ENCODE measurements at places on chromosomes 1 and 21.

DNA sequence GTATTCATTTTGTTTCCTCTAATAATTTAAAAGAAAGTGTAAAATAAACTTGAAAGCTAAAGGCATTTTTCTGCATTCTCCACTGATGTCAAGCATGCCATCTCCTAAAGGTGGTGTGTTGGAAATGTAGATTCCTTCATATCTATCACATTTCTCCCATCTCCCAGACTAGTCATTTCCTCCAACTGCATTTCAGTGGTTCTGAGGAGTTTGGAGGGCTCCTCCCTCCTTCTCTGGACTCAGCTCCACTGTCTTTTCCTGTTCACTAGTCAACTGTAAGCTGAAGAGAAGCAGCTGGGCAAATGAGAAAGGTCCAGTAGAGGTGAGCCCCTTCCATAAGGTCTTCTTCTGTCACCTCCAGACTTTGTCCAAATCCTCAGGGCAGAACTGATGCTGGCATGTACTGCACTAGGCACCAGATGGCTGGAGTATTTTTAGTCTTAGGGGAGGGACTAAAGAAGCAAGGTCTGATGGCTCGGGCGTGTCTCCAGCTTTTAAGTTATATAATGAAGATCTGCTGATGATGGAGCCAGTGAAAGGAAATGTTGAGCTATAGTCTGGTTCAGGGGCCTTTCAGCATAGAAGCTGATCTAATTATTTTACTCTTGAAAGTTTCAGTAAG is 186.1 kb downstream of the NTNG1 start:
- DNase-seq, result no peak

- no peak for DNase-seq
These were observed 4.1 kb downstream of the ILDR2 start for GRCh38 chr1:166971252-166971651.

GRCh38 chr1:232979558-232979957 is 29.1 kb downstream of the NTPCR start:
- no peak for DNase-seq

GRCh38 chr1:226642421-226642820 is 93.9 kb downstream of the STUM start:
- no peak for DNase-seq

DNA sequence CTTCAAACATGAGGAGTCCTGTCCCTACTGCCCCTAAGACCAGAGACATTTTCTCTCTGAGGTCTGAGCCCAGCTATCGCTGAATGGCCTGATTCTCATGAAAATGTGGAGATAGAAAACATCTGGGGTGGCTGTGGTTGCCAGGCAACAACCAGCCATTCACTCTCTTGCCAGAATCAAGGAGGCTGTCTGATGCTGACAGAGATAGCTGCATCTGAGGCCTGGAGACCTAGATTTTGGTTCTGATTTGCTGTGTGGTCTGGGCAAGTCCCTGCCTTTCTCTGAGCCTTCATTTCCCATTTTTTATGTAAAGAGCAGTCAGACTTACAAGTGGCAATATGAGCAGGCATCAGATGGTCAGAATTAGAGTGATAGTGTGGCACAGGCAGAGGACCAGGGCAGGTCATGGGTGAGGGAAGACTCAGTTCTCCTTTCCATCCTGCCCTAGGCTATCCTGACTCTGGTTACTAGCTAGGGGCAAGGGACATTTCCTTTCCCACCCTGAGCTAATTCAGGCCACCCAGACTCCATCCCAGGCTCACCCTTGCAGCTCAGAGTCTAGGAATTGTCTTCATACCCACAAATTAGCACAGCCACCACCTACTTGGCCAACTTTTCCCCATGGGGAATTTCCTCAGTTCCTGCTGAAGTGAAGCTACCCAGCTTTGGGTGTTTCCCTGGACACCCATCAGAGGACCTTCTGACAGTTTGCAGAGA is 20.0 kb upstream of the RNF19B start:
- no peak for DNase-seq

DNA sequence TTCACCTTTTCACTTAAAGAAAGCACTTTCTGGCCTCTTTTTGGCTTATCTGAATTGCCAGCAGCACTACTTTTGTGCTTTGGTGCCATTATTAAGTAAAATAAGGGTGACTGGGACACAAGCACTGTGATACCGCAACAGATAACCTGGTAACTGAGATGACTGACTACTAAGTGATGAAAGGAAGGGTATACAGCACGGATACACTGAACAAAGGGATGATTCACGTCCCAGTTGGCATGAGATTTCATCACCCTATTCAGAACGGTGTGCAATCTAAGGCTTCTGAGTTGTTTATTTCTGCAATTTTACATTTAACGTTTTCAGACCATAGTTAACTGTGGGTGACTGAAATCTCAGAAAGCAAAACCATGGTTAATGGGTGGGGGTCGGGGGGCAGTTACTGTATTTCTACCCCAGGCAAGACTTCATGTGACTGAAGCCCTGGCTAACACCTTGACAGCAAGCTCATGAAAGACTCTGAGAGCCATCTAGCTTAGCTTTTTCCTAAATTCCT is 102.8 kb downstream of the CLIC6 start:
- no peak for DNase-seq

- DNase-seq, result no peak
These were observed 559.0 kb upstream of the PLXNA2 start for GRCh38 chr1:208803011-208803811.

DNA sequence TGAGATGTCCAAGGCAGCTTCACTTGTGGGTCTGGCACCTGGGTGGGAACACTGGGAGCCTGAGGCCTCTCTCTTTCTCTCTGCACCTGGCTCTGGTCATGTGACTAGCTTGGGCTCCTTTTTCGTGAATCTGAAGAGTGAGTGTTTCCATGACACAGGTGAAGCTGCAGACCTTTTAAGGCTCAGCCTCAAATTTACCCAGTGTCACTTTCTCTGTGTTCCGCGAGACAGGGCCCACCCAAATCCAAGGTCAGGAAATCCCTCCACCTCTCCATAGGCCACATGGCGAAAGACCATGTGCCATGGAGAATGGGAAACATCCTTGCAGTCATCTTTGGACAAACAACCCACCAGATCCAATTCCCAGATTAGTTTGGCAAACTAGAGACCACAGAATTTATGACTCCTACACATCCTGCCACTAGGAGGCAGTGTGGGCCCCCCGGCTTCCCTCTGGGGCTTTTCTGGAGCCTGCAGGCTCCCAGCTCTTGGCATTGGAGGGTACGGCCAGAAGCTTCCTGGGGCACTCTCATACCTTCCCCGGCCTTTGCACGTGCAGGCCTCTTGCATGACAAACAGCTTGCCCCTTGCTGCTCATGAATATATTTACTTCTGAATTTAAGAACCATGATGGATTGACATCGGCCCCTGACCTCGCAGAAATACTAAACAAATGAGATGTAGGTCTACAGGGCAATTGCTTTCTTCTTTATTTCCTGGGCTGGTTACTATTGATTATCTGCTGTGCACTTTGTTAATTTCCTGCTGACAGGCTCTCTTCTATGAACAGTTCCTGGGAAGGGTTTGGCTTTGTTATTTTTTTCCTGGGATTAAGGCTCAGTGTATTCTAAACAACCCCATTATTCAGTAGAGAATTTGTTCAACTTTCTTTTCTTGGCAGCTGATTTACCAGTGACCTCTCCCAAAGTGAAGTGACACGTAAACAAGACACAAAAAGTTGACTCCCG is 180.7 kb downstream of the KAZN start:
- DNase-seq, result peak; percentile 18

DNA sequence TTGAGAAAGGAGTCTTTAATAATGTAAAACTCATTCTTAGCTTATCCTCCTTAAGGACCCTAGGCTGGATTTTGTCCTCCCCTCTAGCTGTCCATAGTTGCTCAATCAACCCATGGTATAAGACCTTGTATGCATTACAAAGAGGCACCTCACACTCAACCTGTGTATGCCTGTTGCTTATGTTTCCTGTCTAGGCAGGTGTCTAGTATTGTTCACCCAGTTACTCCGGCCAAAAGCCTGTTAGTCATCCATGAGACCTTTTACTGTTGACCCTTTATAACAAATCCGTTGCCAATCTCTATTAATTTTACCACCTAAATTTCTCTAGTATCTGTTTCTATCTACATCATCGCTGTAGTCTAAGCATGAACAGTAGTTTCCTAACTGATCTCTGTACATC is 3.7 kb downstream of the LYPLAL1 start:
- DNase-seq, result no peak

GRCh38 chr1:107949467-107950253 is 15.3 kb downstream of the VAV3 start:
- DNase-seq, result no peak

DNA sequence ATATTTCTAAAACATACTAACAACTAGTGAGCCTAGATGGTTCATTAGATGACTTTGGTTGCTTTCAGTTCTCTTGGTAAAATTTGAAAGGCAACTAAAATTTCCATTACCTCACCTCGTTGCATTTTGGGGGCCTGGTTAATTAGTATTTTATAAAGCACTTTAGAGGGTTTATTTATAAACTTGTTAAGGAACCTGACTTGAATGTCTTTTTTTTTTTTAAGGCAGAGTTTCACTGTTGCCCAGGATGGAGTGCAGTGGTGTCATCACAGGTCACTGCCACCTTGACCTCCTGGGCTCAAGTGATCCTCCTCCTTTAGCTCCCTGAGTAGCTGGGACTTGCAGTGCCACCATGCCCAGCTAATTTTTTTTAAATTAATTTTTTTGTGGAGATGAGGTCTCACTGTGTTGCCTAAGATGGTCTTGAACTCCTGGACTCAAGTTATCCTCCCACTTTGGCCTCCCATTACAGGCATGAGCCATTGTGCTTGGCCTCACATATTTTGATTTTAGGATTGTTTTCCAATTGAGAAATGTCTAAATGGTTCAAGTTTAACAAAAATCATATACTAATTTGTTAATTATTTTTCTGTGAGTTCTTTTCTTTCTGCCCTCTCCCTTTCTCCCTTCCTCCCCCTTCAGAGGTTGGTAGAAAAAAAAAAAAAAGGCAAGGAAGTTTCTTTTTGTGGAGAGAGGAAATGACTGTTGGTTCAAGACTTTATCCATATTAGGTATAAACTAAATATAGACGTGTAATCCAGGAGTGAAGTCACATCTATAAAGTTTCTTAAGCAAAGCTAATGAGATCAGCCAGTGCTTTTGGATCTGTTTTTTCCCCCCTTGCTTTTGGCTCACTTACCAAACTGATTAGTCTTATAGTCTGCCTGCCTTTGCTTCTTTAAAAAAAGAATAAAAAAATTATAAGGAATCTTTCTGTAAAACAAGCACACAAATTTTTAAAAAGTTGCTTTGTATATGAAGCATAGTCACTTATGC is 24.7 kb downstream of the CLIC4 start:
- DNase-seq, result no peak

GRCh38 chr1:12658531-12659453 is 14.9 kb downstream of the AADACL4 start:
- DNase-seq, result peak; percentile 81

DNA sequence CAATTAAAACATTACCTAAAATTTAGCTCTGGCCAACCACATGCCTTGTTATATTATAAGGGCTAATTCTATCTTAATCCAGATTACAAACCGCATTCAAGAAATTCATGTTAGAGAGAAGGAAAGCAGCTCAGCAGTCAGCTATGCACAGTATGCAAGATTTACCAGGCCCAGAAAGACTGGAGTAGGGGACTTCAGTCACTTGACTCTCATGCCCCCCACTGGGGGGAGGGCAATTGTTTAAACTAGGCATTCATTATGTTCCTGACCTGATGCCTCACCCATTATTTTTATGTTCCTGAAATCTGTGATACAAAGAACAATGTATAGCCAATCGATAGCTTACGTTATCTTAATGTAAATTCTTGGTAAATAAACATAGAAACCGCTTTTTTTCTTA is 96.9 kb downstream of the ZNF644 start:
- DNase-seq, result no peak

GRCh38 chr1:191913260-191913977 is 244.8 kb upstream of the RGS18 start:
- DNase-seq, result no peak

DNA sequence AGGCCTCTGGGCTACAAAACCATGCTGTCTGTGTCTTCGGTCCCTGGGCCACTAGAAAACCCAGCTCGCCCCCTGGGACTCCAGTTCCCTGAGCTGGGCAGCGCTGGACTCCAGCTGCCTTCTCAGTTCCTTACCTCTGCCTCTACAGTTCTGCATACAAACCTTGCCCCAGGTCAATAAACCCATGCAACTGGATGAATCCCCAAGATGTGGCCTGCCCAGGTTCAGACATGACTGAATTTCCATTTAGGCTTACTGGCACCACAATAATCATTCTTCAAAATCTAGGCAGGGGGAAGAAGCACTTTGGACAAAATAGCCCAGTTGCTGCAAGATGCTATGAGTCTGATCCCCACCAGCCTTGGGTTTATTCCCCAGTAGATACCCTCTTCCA is 159.5 kb downstream of the RRAGC start:
- no peak for DNase-seq

DNA sequence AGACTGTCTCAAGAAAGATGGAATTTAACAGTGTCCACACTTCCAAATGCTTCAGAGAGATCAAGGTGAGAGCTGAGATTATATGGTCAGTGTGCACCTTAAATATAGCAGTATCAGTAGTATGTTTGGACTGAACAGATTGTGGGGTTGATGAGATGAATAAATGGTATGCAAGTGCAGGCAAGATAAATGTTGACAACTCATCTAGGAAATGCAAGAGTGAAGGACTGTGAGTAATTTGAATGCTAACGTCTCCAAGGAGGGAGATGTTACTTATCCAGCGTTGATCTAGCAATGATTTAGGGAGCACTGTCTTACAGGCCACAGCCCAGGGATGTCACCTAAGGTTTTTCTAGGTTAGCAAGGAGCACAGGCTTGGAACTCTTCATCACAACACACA is 170.7 kb upstream of the GALNT2 start:
- no peak for DNase-seq

- DNase-seq, result no peak
These were observed 28.4 kb downstream of the TRIM45 start for GRCh38 chr1:117093091-117093534.

- DNase-seq, result no peak
These were observed 12.8 kb downstream of the ZDHHC18 start for GRCh38 chr1:26839339-26839722.

DNA sequence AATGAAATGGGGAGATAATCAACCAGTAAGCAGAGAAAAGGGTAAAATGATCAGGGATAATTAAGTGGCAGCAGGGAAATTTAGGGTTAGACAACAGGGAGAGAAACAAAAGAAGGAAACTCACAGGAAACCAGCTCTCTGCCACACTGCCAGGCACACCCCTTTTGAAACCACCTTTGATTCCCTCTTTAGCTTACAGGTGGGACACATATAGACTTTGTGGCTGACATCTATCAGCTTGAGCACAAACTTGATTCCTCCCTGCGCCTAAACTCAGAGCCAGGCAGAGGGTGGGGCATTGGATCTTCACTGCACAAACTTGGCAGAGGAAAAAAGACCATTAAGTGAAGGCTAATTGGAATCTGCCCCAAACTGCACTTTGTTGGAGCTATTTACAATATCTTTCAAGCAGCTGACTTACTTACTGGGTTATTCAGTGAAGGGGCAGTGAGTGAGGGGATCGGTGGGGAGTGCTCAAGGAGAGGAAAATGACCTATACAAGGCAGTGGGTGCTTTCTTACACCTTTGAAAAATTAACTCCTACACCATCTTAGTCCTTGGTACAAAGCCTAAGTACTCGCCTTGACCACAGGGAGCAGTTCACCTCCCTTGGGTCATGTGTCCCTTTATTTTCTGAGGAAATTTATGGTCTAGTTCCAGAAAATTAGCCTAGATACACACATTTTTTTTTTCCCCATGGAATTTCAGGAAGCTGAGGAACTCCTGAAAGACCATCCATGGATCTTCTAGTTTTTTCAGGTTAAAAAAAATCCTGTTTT is 60.2 kb downstream of the PBX1 start:
- no peak for DNase-seq

Measured in GM18507 (cell line).